ENCODE measurements at places on chromosomes 7 and 10.
A peak's percentile ranks its signal among the peaks of the same experiment; 100 is the strongest.

GRCh38 chr7:143407287-143408251 lies 1.1 kb downstream of the EPHA1 start:
- DNase-seq: no peak

DNA sequence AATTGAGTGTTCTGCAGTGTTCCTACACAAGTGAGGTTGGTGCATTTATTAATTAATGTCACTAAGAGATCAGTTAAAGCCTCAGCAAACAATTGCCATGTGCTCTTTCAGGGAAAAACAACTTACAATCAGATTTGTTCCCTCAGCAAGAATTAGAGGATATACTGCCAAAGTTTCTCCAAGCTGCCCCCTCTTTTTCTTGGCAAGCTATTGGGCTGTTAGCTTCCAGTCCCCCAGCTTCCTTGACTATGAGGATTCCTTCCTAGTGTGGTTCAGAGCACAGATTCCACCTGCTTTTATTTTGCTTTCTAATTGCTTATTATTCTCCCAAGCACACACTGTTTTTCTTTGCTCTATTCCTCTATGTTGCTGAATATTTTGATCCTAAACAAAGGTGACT lies 112.7 kb downstream of the RBM20 start:
- no peak for DNase-seq

DNA sequence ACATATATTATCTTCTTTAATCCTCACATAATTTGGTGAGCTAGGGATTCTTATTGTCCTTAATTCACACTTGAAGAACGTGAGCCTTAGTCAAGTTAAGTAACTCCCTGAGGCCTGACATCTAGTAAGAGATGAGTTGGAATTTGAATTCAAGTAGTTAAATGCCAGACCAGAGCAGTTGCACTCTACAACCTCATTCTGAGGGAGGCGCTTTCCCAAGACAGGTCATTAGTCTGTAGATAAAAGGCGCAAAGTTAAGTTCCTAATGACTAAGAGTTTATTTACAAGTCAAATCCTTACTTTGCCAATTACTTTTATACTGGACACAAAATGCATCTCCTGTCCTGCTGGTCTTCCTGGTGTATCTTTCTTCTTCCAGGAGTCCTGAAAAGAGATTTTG lies 3.6 kb upstream of the EXOC6 start:
- DNase-seq: no peak

DNA sequence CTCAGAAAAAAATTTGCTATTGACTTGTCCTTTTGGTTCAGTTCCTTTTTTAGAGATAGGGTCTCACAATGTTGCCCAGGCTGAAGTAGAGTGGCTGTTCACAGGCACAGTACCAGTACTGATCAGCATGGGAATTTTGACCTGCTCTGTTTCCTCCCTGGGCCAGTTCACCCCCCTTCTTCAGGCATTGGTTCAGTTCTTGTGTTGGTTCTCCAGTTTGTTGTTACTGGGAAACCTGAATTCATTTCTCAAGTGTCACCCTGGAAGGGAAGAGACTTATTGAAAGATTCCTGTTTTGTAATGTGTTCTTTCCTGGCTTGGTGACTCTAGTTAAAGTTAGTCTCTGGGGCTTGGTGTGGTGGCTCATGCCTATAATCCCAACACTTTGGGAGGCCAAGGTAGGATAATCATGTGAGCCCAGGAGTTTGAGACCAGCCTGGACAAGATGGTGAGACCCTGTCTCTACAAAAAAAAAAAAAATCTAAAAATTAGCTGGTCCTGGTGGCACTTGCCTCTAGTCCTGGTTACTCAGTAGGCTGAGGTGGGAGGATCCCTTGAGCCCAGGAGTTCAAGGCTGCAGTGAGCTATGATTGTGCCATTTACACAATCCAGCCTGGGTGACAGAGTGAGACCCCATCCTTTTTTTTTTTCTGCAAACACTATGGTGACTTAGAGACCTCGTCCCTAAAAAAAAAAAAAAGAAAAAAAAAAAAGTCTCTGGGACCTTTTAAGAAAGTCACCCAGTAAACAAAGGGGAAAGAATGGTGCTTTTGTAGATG lies 52.7 kb downstream of the CNNM2 start:
- no peak for DNase-seq

DNA sequence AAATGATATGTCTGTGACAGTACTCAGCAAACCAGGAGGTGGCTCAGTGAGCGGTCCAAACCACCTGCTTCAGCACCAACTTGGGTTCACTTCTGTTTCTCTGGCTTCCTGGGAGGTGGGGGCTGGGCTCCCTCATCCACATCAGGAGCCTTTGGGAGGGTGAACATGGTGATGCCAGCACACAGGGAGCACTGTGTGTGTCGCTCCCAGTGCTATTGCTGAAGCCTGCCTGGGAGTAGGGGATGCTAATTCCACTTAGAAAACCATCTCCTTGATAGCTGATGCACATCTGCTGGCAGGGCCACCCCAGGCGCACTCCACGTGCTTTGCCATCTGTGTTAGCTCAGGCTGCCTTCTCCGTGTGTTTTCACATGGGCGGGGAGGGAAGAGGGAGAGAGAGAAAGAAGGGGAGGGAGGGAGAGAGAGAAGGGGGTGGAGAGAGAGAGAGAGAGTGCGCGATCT lies 58.0 kb downstream of the RAMP3 start:
- no peak for DNase-seq

DNA sequence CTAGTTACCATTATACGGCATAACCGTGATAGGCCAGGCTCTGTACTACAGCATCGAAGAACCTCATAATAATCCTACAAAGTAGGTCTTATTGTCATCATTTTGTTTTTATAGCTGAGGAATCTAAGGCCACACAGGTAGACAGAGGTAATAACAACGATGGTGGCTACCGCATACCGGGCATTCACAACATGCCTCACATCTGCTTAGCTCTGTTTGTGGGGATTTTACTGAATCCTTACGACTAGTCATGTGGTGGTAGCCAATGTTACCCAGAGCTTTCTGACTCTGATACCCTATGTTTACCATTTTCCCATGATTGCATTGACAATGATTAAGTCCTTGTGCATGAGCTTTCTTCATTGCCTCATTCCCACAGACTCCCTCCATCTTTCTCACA lies 269.4 kb downstream of the TCF7L2 start:
- DNase-seq: no peak

DNA sequence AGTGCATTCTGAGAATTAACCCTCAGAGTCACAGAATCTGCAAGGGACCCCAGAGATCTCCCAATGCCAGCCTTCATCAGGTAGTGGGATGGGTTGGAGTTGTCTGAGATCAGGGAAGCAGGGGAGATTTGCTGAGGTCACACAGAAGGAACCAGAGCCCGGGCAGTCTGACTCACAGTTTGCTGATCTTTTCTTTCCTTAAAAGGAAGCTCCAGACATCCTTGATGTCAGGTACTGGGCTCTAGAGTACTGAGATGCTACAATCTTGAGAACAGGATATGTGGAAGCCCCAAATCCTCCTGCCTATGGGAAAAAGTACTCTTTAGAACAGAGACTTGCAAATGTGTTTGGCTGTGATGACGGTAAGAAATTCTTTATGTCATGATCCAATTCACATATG lies 706 bp downstream of the TBATA start:
- DNase-seq: no peak

GRCh38 chr7:9711259-9711918 lies 1262.3 kb upstream of the PHF14 start:
- no peak for DNase-seq

- DNase-seq: peak; percentile 77
Measured at GRCh38 chr7:28180364-28181147, at the start of gene JAZF1. JAZF1 (minus strand) TSS chr7:28180795.

- no peak for DNase-seq
Measured at GRCh38 chr7:85525676-85526075, 338.8 kb upstream of the SEMA3D start.

GRCh38 chr7:156820445-156821063 lies 72.4 kb downstream of the LMBR1 start:
- no peak for DNase-seq

- no peak for DNase-seq
Measured at GRCh38 chr7:74671602-74672001, 14.1 kb downstream of the GTF2I start.

- peak; percentile 93 for DNase-seq
Measured at GRCh38 chr10:102229810-102230263, 3.7 kb downstream of the ELOVL3 start.

DNA sequence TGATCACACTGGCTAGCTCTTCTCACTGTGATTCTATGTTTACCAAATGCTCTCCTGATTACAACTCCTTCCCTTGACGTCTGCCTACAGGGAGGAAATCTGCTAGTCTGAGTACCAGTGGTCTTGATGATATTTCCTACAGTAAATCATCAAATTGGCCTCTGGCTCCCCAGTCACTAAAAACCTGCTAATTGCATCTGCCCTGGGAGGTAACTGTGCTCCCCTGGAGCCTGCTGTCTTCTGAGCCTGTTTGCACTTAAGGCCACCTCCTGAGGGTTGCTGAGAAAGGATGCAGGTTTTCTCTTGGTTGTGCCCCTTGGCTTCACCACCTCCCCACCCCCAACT lies 56.0 kb downstream of the ELMO1 start:
- DNase-seq: no peak

DNA sequence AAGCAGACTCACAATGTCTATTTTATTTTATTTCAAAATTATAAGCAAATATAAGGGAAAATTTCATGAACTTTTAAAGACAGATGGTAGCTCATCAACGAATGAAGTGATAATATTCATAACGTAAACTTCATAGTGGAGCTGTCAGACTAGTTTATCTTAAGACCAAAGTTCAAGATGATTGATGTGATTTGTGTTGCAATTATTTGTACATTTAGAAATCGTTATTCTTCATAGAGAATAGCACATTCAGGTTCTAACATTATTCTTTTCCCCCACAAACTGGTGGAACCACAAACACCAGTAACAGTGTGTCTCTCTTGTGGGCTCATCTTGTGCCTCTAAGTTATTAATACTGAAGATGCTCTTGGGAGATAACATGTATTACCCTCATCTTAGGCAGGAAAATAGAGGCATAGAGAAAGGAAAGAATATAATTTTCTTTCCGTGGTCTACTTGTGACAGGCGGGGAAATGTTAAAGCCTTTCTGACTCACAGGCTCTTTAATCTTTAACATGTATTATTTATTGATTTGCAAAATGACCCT lies 37.0 kb downstream of the CCSER2 start:
- DNase-seq: no peak

DNA sequence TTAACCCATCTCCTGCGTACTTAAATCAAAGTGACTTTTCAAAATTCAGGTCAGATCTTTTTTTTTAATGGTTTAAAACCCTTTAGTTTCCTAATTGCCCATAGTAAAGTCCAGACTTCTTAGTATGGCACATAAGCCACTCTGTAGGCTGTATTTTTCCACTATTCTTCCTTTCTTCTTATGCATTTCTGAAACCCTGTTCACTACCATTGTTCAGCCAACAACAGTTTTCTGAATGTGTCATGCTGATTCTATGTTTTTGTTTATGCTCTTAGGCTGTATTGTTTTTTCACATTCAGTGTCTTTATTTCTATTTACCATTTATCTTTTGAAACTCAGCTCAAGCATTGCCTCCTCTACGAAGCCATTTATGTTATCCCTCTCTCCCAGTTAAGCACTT lies 26.7 kb downstream of the CCSER2 start:
- no peak for DNase-seq

DNA sequence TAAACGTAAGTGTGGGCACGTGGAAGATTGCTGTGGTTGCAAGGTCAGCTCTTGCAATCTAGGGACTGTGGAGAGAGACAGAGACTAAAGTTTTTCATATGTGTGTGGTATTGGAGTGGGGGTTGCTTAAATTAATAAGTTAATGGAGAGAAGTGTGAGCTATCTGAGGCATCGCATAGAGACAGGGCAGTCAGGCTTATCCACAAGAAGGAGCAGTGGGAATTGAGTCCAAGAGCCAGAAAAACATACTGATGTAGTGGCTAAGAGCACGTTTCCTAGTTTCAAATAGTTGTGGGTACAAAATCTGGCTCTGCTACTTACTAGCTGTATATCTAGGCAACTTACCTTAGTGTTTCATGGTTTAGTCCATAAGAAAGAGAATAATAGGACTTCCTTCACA lies 65.8 kb downstream of the SORCS3 start:
- no peak for DNase-seq

DNA sequence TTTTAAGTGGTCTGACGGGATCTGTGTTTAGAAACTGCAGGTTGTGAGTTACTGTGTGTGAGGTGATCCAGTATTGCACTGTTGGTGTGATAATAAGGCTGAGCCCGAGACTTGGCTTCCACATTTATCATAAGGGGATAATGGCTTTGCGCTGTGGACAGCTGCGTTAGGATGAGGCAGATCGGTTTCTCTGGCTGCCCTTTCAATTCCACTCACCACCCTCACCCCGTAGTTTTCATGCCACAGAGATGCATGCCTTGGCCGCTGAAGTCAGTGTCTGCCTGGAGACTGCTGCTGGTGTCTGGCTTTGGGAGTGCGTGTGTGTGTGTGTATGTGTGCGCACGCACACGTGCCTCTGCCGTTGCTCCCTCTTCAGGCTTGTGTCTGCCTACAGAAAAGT lies 273.0 kb downstream of the CCDC3 start:
- DNase-seq: no peak

DNA sequence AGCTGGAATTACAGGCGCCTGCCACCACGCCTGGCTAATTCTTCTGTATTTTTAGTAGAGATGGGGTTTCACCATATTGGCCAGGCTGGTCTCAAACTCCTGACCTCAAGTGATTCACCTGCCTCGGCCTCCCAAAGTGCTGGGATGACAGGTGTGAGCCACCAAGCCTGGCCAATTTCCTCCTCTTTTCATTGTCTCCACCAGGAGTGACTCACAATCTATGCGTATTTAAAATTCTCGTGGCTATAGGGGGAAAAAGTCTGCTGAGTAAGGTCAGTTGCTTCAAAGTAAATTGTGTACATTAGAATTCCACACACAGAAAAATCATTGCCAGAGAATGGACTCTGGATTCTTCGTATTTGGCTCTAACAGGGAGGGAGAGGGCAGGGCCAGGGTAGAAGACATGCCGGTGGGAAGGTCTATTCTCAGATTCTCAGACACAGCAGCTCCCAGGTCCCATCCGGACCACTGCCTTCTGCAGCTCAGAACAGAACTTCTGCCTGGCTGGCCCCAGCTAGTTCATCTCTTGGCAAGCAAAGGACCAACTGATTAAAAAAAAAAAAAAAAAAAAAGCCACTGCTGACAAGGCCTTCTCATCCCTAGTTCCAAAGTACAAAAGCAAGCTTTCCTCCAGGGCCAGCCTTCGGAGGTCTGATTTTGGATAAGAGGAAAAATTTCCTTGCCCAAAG lies 22.2 kb downstream of the PSPH start:
- no peak for DNase-seq

- no peak for DNase-seq
Measured at GRCh38 chr10:71222601-71223346, 10.4 kb downstream of the UNC5B start.

GRCh38 chr7:105439174-105439893 lies 50.6 kb upstream of the SRPK2 start:
- DNase-seq: no peak

Measured in activated CD8-positive, alpha-beta memory T cell treated with anti-CD3 and anti-CD28 coated beads, Interleukin-2, amount 50 U/mL, for 48 hours (primary cell).